Upper lobe of right lung (tissue), 1 donor: ENCODE measurements at places on chromosomes 13 and 19. TPM values are rescaled to one million over a fixed set of nuclear protein-coding genes. Genes with fewer than 3 reads are reported as not detected.

RGS9BP gene
- 2.0 TPM for total RNA-seq

- DNase-seq, result no peak
- H3K27me3 ChIP-seq, result no peaks in the 10 kb centered on the region
- peak overlapping the region; percentile 55 for H3K27ac ChIP-seq
- H3K4me1 ChIP-seq, result peaks cover 32% of the 10 kb centered on the region
- no peak overlapping the region for H3K4me3 ChIP-seq
Measured at GRCh38 chr19:2631213-2631821, 71.2 kb downstream of the GNG7 start.

DNA sequence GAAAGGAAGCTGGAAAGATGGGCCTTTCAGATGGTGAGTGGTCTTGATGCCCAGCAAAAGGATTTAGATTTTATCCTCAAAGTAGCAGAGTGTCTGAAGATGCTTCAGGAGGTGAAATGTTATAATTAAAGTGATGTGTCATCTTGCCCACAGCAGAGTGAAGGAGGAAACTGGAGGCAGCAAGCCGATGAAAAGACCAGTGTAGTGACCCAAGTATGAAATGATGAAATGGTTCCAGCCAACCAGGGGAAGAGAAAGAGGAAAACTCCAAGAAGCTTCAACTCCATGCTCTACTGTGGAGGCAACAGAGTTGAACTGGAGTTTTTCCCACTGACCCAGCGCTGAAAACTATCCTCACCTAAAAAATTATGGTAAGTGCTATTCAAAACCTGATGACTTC is 66.7 kb downstream of the FOXO1 start:
- no peak overlapping the region for H3K27ac ChIP-seq
- H3K4me3 ChIP-seq, result no peak overlapping the region
- H3K4me1 ChIP-seq, result peaks cover 25% of the 10 kb centered on the region
- DNase-seq, result no peak

- no peaks in the 10 kb centered on the region for H3K36me3 ChIP-seq
- H3K4me1 ChIP-seq, result peaks cover 3% of the 10 kb centered on the region
- H3K27me3 ChIP-seq, result no peaks in the 10 kb centered on the region
- DNase-seq, result no peak
- H3K4me3 ChIP-seq, result no peak overlapping the region
Measured at GRCh38 chr19:38970664-38971532, 4.6 kb downstream of the FBXO17 start.

APOC4 gene
- total RNA-seq, result not detected

DNA sequence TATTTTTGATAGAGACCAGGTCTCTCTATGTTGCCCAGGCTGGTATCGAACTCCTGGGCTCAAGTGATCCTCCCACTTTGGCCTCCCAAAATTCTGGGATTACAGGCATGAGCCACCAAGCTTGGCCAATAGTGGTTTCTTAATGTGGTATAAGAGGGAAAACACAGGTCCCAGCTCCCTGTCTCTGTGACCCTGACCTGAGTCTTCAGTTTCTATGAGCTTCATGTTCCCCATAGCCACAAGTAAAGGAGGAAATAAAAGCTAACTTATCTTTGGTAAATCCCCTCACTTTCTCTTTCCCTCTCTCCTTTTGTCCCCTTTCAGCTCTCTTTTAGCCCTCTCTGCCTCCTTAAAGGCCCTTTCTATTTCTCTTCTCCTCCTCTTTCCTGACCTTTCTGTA is 50.3 kb downstream of the ABCC4 start:
- H3K27me3 ChIP-seq, result no peaks in the 10 kb centered on the region
- H3K36me3 ChIP-seq, result no peaks in the 10 kb centered on the region
- peaks cover 4% of the 10 kb centered on the region for H3K4me1 ChIP-seq
- H3K27ac ChIP-seq, result no peak overlapping the region

DNA sequence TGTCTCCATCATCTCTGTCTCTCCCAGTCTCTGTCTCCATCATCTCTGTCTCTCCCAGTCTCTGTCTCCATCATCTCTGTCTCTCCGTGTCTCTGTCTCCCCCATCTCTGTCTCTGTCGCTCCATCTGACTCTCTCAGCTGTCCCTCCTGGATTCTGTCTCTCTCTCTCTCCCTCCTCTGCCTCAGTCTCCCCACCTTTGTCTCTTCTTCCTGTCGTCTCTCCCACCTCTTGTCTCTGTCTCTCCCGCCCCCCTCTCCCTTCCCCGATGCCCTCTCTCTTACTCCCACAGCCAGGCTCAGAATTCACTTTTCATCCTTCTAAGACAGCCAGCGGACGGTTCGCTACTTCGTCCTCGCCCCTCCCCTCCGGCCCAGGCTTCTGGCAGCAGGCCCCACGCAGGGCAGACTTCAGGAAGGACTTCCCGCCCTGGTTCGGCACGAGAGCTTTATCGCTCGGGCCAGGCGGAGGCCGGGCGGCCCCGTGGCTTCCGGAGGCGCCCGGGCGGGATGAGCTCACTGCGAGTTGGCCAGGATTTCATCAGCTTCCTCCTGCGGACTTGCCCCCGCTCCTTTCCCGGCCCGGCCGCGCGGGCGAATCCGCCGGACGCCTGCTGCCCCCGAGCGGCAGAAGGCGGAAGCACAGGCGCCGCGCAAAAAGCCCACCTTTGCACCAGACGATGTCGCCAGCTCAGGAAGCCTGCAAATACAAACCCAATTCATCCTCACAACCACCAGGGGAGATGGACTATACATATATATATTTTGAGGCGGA is 12.4 kb upstream of the CCDC9 start:
- peaks cover 24% of the 10 kb centered on the region for H3K4me1 ChIP-seq
- peak overlapping the region; percentile 33 for H3K4me3 ChIP-seq
- no peaks in the 10 kb centered on the region for H3K36me3 ChIP-seq

DNA sequence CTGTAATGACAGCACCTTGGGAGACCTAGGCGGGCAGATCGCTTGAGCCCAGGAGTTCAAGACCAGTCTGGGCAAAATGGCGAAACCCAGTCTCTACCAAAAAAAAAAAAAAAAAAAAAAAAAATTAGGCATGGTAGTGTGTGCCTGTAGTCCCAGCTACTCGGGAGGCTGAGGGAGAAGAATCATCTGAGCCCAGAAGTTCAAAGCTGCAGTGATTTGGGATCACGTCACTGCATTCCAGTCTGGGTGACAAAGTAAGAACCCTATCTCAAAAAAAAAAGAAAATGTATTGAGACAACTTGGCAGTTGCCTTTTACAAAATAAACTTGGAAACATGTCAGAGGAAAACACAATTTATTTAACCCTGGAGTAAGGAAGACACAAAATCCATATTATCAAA is 26.8 kb downstream of the RBM26 start:
- H3K4me3 ChIP-seq, result no peak overlapping the region
- H3K4me1 ChIP-seq, result no peaks in the 10 kb centered on the region
- no peak for DNase-seq
- no peaks in the 10 kb centered on the region for H3K27me3 ChIP-seq

DNA sequence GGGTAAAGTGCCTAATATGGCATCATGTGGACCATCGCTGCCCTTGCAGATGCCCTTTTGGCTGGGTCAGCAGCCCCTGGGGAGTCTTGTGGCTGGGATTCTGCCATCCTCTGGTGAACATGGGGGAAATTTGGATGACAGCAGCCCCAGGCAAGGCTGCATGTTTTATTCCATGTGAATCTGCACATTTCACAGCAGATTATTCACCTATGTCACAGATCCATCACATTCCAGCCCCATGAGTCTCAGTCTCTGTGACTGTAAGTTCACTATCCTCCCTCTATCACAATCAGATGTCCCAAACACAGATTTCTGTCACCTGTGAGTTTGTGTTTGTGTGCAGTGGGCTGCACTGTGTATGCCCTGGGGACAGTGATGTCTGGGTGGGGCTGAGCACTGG is 36.8 kb upstream of the PSG9 start:
- DNase-seq, result no peak
- H3K36me3 ChIP-seq, result no peaks in the 10 kb centered on the region
- H3K4me3 ChIP-seq, result no peak overlapping the region
- H3K27me3 ChIP-seq, result no peaks in the 10 kb centered on the region

DNA sequence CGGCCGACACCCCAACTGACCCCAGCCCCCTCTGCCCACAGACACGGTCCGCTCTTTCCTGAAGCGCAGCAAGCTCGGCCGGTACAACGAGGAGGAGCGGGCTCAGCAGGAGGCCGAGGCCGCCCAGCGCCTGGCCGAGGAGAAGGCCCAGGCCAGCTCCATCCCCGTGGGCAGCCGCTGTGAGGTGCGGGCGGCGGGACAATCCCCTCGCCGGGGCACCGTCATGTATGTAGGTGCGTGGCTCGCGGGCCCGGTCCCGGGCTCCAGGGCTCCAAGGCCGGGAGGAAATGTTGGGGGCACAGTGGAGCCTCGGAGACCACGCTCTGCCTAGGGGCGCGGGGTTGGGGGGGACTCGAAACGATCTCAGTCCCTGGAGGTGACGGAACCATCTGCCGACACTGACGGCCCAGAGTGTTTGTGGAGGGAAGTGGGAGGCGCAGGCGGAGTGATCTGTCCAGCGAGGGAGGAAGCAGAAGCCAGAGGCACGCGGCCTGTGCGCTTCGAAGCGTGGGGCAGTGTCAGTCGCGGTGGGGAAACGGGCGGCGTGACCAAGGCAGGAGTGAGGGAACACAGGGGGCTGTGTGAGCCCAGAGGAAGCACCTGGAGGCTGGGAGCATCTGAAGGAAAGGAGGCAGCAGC is 6.3 kb downstream of the TBCB start:
- peaks cover 65% of the 10 kb centered on the region for H3K36me3 ChIP-seq
- no peak overlapping the region for H3K4me3 ChIP-seq
- H3K4me1 ChIP-seq, result peaks cover 4% of the 10 kb centered on the region
- H3K27me3 ChIP-seq, result no peaks in the 10 kb centered on the region
- H3K27ac ChIP-seq, result no peak overlapping the region

- H3K4me3 ChIP-seq, result no peak overlapping the region
- H3K27ac ChIP-seq, result no peak overlapping the region
- H3K36me3 ChIP-seq, result no peaks in the 10 kb centered on the region
- DNase-seq, result no peak
- no peaks in the 10 kb centered on the region for H3K27me3 ChIP-seq
Measured at GRCh38 chr19:2774083-2774679, 8.9 kb downstream of the SGTA start.

COMP gene
- total RNA-seq, result 9.7 TPM

GRCh38 chr19:44738136-44738535 is 10.4 kb upstream of the BCL3 start:
- peaks cover 38% of the 10 kb centered on the region for H3K4me1 ChIP-seq
- no peak for DNase-seq
- no peak overlapping the region for H3K4me3 ChIP-seq

DNA sequence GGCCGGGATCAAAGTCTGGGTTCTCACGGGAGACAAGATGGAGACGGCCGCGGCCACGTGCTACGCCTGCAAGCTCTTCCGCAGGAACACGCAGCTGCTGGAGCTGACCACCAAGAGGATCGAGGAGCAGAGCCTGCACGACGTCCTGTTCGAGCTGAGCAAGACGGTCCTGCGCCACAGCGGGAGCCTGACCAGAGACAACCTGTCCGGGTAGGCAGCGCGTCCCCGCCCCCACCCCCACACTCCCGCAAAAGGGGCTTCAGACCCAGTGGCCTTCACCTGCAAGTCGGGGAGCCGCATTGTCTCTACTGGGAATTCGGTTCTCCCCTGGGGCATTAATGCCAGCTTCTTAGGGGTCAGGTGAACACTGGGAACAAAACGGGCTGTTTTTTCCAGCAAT is 114.7 kb upstream of the MCF2L start:
- H3K36me3 ChIP-seq, result peaks cover 97% of the 10 kb centered on the region
- H3K27me3 ChIP-seq, result no peaks in the 10 kb centered on the region
- no peak overlapping the region for H3K4me3 ChIP-seq
- DNase-seq, result peak; percentile 11
- H3K4me1 ChIP-seq, result no peaks in the 10 kb centered on the region
- H3K27ac ChIP-seq, result no peak overlapping the region

GRCh38 chr13:67278235-67278634 is 48.1 kb upstream of the PCDH9 start:
- no peak for DNase-seq
- no peaks in the 10 kb centered on the region for H3K27me3 ChIP-seq
- H3K27ac ChIP-seq, result no peak overlapping the region
- H3K36me3 ChIP-seq, result no peaks in the 10 kb centered on the region

DNA sequence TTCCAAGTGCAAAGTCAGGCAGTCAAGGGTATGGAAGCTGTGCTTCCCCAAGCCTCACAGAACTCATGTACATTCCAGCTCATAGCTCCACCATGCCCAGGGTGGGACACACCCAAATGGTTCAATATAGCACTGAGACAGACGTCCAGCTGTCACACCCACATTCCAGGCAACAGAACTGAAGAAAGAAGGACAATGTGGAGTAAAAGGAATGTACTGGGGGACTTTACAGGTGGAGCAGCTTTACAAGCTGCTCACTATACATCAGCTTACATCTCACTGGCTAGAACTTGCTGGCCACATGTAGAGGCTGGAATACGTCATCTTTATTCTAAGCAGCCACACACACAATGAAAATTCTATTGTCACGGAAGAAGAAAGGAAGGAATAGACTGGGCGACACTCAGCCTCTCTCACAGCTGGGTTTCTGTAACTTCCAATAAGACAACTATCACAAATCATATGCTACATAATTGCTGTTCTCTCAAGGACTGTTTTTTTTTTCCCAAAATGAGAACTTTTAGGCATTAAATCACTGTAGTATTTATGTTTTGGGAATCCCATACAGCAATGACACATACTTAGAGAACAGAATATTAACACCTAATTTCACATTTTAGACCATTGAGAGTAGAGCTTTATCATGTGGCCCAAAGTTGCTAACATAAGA is 86.1 kb downstream of the KLF12 start:
- no peaks in the 10 kb centered on the region for H3K36me3 ChIP-seq
- H3K4me1 ChIP-seq, result no peaks in the 10 kb centered on the region
- H3K4me3 ChIP-seq, result no peak overlapping the region
- no peak overlapping the region for H3K27ac ChIP-seq

GRCh38 chr19:37966662-37967231 is 59.7 kb downstream of the SIPA1L3 start:
- H3K4me1 ChIP-seq, result peaks cover 10% of the 10 kb centered on the region
- peak; percentile 55 for DNase-seq
- H3K4me3 ChIP-seq, result no peak overlapping the region
- no peak overlapping the region for H3K27ac ChIP-seq

- H3K36me3 ChIP-seq, result no peaks in the 10 kb centered on the region
- H3K4me3 ChIP-seq, result no peak overlapping the region
- peaks cover 7% of the 10 kb centered on the region for H3K27me3 ChIP-seq
- peaks cover 5% of the 10 kb centered on the region for H3K4me1 ChIP-seq
- DNase-seq, result no peak
Measured at GRCh38 chr13:111043575-111043982, 71.5 kb upstream of the ARHGEF7 start.

DNA sequence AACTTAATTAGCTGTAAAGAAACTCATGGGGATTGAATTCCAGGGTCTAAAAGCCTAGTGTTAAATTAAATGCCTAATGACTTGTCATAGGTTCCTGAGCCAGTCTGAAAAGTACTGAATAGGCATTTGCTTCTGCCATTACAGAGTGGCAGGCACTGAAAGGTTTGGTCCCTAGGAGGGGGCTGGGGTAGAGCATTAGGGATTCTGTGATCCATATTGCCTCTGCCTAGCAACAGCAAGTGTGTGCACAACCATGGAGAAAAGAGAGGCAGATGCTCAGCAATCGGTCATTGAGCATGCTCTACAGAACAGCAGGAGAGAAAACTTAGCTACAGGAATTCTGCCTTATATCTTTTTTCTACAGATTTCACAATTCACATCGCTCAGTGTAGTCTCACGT is 133.5 kb downstream of the TRPC4 start:
- H3K27me3 ChIP-seq, result no peaks in the 10 kb centered on the region
- no peak overlapping the region for H3K4me3 ChIP-seq
- H3K4me1 ChIP-seq, result no peaks in the 10 kb centered on the region
- no peaks in the 10 kb centered on the region for H3K36me3 ChIP-seq

GRCh38 chr13:24225930-24226329 is 65.4 kb downstream of the SPATA13 start:
- no peaks in the 10 kb centered on the region for H3K4me1 ChIP-seq
- H3K36me3 ChIP-seq, result no peaks in the 10 kb centered on the region
- DNase-seq, result no peak
- H3K27me3 ChIP-seq, result no peaks in the 10 kb centered on the region
- no peak overlapping the region for H3K4me3 ChIP-seq
